Natural killer cell (primary cell): ENCODE measurements at places on chromosomes 11 and 22.

DNA sequence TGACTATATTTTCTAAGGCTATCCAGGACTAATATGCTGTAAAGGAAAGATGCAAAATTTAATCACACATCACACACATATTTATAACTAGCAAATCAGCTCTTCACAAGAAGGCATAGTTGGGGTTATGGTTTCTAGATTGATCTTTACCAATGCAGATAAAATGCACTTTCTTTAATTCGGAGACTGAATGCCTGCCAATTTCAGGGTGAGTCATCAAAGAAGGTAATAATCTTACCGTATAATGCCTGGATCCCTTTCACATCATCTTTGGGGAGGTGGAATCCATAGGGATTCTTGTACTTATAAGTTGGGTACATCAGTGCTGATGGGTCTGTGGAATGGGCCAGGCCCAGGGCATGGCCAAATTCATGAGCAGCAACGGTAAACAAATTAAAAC, 16.4 kb downstream of the MMP20 start:
- H3K27ac ChIP-seq, result no peak overlapping the region
- H3K36me3 ChIP-seq, result no peaks in the 10 kb centered on the region
- no peaks in the 10 kb centered on the region for H3K4me1 ChIP-seq
- no peaks in the 10 kb centered on the region for H3K27me3 ChIP-seq
- DNase-seq, result no peak

DNA sequence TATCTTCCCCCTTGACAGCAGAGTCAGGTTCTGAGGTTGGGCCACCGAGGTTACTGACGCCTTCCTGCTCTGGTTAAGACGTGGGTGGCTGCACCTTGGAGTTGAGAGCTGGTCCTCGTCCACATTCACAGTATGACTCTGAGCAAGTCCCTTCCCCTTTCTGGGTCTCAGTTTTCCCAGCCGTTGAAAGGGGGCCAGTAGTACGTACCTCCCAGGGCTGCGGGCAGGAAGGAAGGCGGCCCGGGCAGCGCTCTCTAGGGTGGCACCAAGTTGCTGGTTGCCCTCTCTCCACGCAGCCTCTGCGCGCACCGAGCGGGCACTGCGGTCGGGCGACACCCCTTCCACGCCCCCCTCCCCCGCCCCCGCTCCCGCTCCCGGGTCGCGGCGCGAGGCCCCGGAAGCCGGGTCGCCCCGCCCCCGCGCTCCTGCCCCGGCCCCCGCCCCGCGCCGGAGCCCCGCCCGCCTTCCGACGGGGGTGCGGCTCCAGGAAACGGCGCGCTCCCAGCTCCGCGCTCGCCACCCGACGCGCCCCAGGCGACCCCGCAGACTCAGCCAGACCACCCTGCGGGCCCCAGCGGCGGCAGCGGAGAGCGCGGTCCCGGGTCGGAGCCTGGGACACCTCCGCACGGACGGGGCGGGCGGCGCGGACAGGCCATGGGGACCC, at the start of gene EHBP1L1:
EHBP1L1 (plus strand) TSS at position 486 of the 664 bp plus-strand sequence. CDS start 250 bp downstream, outside the sequence.
- peak; percentile 87 for DNase-seq
- no peaks in the 10 kb centered on the region for H3K27me3 ChIP-seq
- peaks cover 20% of the 10 kb centered on the region for H3K36me3 ChIP-seq
- H3K4me3 ChIP-seq, result peak within 1 kb of the TSS; percentile 68

- peaks cover 61% of the 10 kb centered on the region for H3K4me1 ChIP-seq
- H3K36me3 ChIP-seq, result peaks cover 47% of the 10 kb centered on the region
- H3K27ac ChIP-seq, result peak overlapping the region; percentile 82
Measured at GRCh38 chr22:37148031-37148651, 1.6 kb downstream of the IL2RB start.

DNA sequence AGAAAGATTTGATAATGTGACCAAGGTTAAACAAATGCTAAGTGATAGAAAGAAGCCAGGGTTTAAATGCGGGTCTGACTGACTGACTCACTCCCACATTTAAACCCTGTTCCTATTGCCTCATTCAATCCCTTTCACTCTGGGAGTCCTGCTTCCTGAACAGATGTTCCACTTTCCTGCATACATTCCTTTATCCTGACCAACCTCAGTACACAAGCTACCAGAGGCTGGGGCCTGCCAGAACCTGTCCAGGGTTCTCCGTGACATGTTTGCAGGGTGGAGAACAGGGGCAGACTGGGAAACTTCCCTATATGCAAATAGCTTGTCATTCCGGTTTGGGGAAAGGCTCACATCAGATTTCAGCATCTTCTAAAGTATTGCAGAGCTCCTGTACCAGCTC, 3.0 kb upstream of the ANKK1 start:
- peaks cover 10% of the 10 kb centered on the region for H3K27me3 ChIP-seq
- no peaks in the 10 kb centered on the region for H3K36me3 ChIP-seq
- H3K27ac ChIP-seq, result no peak overlapping the region

GRCh38 chr22:28017859-28018258, 98.8 kb upstream of the PITPNB start:
- no peaks in the 10 kb centered on the region for H3K27me3 ChIP-seq
- no peak for DNase-seq
- H3K27ac ChIP-seq, result no peak overlapping the region
- no peaks in the 10 kb centered on the region for H3K4me1 ChIP-seq
- no peak overlapping the region for H3K4me3 ChIP-seq

DNA sequence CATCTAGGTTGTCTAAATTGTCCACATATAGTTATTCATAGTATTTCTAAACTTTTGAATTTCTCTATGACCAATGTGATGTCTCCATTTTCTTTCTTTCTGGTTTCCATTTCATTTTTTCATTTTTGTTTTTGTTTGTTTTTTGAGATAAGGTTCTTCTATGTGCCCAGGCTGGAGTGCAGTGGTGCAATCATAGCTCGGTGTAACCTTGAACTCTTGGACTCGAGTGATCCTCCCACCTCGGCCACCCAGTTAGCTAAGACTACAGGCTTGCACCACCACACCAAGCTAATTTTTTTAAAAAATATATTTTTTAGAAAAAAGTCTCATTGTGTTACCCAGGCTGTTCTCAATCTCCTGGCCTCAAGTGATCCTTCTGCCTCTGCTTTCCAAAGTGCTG, 8.2 kb downstream of the GSTT4 start:
- no peak overlapping the region for H3K4me3 ChIP-seq
- no peak overlapping the region for H3K27ac ChIP-seq
- H3K36me3 ChIP-seq, result no peaks in the 10 kb centered on the region
- H3K4me1 ChIP-seq, result no peaks in the 10 kb centered on the region

GRCh38 chr11:10601837-10602236, 33.4 kb upstream of the LYVE1 start:
- no peak for DNase-seq
- no peak overlapping the region for H3K4me3 ChIP-seq
- H3K36me3 ChIP-seq, result no peaks in the 10 kb centered on the region
- peaks cover 24% of the 10 kb centered on the region for H3K4me1 ChIP-seq
- no peaks in the 10 kb centered on the region for H3K27me3 ChIP-seq

DNA sequence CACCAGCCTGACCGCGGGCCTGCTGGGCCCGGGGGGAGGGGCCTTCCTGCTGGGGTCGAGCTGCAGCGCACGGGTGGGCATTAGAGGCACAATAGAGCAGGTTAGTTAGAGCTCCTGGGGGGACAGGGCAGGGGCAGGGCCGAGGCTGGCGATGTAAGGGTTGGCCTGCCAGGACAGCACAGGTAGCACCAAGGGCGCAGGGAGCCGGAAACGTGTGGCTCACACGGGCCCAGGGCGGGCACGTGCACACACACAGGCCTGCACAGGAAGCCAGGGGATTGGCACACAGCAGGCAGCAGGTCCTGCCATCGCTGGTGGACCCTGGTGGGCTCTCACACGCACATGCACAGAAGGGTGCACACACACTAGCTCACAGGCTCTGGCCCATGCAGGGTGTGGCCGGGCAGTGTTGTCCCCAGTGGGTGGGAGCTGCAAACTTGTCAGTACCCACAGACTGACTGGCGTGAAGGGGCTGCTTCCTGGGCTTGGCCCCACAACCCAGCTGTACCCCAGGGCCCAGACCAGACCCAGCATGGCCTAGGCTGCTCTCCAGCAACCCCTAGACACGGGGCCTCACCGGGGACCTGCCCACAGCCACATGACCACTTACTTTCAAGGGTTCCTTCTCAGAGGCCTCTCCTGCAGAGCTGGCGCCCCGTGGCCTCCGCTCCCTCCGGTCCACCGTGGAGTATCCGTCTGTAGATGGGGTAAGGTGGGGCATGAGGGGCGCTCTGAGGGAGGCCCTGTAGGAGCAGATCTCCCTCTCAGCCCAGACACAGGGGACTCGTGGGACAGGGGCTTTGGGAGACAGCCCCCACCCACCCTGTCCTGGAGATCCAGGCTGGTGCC, 29.9 kb upstream of the TXNRD2 start:
- peaks cover 72% of the 10 kb centered on the region for H3K4me1 ChIP-seq
- no peaks in the 10 kb centered on the region for H3K27me3 ChIP-seq
- H3K36me3 ChIP-seq, result peaks cover 30% of the 10 kb centered on the region
- peak; percentile 35 for DNase-seq
- peak overlapping the region; percentile 11 for H3K4me3 ChIP-seq

GRCh38 chr11:117941976-117942654, 12.9 kb upstream of the TMPRSS13 start:
- peaks cover 16% of the 10 kb centered on the region for H3K4me1 ChIP-seq
- no peaks in the 10 kb centered on the region for H3K36me3 ChIP-seq
- DNase-seq, result no peak

DNA sequence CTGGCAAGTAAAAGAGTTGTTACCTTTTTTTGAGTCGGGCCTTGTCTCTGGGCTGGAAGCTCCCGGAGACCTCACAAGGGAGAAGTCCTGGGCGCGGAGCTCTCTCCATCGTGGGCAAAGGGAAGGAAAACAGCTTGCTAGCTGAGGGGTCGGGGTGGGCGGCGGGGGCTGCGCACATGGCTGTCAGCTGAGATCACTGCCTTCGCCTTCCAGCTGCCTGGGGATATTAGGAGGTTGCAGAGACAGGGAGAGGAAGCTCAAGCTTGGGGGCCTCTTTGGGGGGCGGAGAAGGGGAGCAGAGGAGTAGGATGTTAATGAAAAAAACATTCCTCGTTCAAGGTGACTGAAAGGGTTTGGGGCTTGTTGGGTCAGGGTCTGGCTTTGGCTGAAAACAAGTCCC, 49.2 kb upstream of the ALX4 start:
- no peak overlapping the region for H3K4me3 ChIP-seq
- H3K27ac ChIP-seq, result no peak overlapping the region
- no peaks in the 10 kb centered on the region for H3K27me3 ChIP-seq
- no peaks in the 10 kb centered on the region for H3K4me1 ChIP-seq
- no peak for DNase-seq
- no peaks in the 10 kb centered on the region for H3K36me3 ChIP-seq

GRCh38 chr22:19630614-19631013, 83.7 kb upstream of the SEPTIN5 start:
- H3K27me3 ChIP-seq, result no peaks in the 10 kb centered on the region
- H3K36me3 ChIP-seq, result no peaks in the 10 kb centered on the region
- no peak for DNase-seq
- H3K27ac ChIP-seq, result no peak overlapping the region

GRCh38 chr22:30511911-30512310, 6.4 kb upstream of the SEC14L4 start:
- no peaks in the 10 kb centered on the region for H3K27me3 ChIP-seq
- H3K36me3 ChIP-seq, result no peaks in the 10 kb centered on the region
- DNase-seq, result no peak
- no peak overlapping the region for H3K4me3 ChIP-seq

- H3K4me1 ChIP-seq, result no peaks in the 10 kb centered on the region
- no peaks in the 10 kb centered on the region for H3K36me3 ChIP-seq
- H3K27ac ChIP-seq, result no peak overlapping the region
- DNase-seq, result no peak
- H3K4me3 ChIP-seq, result no peak overlapping the region
- no peaks in the 10 kb centered on the region for H3K27me3 ChIP-seq
Measured at GRCh38 chr22:35978889-35979288, 49.7 kb downstream of the RBFOX2 start.

DNA sequence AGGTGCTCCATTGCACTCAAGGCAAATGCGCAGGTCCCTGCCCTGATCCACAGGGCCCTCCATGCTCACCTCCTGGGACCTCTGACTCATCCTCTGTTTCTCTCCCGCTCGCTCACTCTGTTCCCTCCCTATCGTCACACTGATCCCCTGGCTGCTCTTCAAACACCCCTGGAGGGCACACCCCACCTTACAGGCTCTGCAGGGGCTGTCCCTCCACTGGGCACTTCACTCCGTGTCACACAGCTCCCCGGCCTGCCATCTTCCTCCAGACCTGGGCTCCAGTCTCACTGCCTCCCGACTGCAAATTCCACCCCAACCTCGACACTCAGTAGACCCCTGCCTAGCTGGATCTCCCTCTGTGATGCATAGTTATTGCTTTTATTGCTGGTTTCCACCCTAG, 91.5 kb upstream of the PRDM11 start:
- no peak for DNase-seq
- no peak overlapping the region for H3K4me3 ChIP-seq
- no peak overlapping the region for H3K27ac ChIP-seq
- H3K36me3 ChIP-seq, result no peaks in the 10 kb centered on the region
- no peaks in the 10 kb centered on the region for H3K4me1 ChIP-seq
- no peaks in the 10 kb centered on the region for H3K27me3 ChIP-seq

DNA sequence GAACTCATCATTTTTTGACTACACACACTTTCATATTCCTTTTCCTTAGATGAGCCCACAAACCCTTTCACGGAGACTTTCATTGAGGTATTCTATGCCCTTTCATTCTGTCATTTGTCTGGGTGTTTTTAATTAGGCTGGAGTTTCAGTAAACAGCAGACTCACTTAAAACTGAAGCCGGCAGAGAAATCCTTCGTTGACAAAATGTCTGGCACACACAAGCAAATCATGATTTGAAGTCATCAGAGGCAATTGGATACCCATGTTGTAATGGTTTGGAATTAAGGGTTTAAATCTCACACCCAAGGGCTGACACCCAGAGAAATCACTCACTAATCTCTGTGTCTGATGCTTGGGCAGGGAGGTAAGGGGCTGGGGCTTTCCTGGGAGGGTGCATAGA, 127.1 kb downstream of the EHF start:
- H3K36me3 ChIP-seq, result no peaks in the 10 kb centered on the region
- no peak overlapping the region for H3K27ac ChIP-seq
- no peaks in the 10 kb centered on the region for H3K4me1 ChIP-seq
- peaks cover 2% of the 10 kb centered on the region for H3K27me3 ChIP-seq
- DNase-seq, result no peak
- no peak overlapping the region for H3K4me3 ChIP-seq

DNA sequence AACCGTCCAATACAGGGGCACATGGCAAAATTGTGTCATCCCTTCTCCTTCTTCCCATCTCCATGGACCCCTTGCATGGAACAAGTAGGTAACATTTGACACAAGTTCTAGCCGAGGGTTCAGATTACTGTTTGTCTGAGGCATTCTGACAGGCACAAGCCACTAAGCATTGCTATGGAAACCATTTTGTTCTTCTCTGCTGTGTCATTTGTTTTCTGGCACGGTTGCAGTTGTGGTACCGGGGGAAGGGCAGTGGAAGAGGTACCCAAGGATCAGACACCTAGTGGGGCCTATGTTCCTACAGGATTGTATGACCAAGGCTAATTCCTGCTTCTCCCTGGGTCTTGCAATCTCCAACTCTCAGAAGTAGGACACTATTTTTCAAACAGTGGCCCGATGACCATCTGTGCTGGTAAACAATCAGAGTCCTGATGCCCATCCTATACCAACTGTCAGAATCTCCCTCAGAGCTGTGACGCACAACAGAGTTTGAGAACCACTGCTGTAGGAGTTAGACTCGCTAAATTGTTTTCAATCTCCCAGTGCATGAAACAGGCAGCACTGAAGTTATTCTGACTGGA, 69.3 kb downstream of the KCNC1 start:
- H3K36me3 ChIP-seq, result no peaks in the 10 kb centered on the region
- H3K27ac ChIP-seq, result no peak overlapping the region
- H3K27me3 ChIP-seq, result no peaks in the 10 kb centered on the region
- H3K4me1 ChIP-seq, result no peaks in the 10 kb centered on the region
- H3K4me3 ChIP-seq, result no peak overlapping the region
